Spleen (tissue), 13 donors: ENCODE measurements at places on chromosomes 4 and X. TPM values are rescaled to one million over a fixed set of nuclear protein-coding genes. Genes with fewer than 3 reads are reported as not detected.

DNA sequence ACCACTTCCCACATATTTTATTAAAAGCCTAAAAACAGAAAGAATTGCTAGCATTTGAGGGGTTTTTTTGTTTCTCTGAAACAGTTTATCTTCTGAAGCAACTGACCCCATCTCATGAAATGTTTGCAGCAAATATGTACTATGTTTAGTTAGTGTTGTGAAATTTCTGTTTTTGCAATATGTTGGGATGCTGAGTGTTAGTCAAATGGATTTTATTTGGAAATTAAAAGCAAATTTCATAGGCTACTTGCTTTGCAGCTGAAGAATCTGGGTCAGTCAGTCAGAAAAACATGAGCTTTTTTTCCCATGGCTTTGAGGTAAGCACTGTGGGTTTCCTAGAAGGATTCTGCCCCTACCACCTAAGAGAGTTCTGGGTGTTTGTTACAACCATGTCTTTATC is 184.9 kb upstream of the DKK2 start:
- H3K4me3 ChIP-seq: no peak overlapping the region
- no peaks in the 10 kb centered on the region for H3K4me1 ChIP-seq
- no peak for DNase-seq
- H3K36me3 ChIP-seq: no peaks in the 10 kb centered on the region
- no peaks in the 10 kb centered on the region for H3K27me3 ChIP-seq

DNA sequence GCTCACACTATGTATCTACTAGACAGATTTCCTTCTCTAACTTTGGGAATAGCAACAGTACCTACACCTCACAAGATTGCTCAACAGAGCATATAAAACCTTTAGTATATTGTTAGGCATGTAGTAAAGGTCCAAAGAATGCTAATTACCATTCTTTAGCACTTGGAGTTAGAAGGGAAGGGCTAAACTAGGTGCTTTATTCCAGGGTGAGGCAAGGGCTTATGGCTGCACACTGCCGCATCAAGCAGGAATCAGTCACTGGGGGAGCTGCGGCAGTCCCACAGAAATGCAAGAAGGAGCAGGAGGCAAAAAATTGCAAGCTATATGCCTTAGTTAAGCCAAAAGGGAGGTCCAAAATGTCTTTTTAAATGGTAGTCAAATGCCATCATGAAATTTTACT is 162.7 kb downstream of the PPP3CA start:
- no peaks in the 10 kb centered on the region for H3K27me3 ChIP-seq
- no peak for DNase-seq
- peaks cover 6% of the 10 kb centered on the region for H3K4me1 ChIP-seq
- H3K27ac ChIP-seq: no peak overlapping the region

The ASMT gene
- total RNA-seq: 0.25 TPM

DNA sequence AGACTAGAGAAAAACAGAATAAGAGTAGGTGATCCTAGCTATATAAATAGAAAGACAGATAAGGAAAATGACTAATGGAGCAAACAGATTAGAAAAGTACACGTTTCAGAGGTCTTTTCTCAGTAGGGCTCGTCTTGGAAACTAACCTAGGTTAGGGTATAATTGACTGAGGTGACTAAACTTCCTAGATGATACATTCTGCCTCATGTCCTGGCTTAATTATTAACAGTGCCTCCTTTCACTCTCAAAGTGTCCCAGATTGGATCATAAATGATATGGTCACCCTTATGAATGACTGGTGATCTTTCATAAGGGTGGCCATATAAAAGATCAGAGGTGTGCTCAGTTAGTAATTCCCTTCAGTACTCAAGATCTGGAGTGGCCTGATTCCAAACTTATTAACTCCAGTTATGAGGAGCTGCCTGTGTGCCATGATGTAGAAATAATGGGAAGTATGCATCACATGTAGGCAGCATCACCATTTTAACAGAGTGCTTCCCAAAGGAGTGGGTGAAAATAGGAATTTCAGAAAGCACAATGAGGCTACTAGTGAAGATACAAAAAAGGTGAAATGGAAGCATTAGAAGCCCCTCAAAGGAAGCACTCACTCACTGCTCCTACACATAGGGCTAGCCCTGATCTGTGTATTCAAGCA is 14.7 kb upstream of the GRIA3 start:
- no peak overlapping the region for H3K27ac ChIP-seq
- no peaks in the 10 kb centered on the region for H3K36me3 ChIP-seq
- DNase-seq: no peak

DNA sequence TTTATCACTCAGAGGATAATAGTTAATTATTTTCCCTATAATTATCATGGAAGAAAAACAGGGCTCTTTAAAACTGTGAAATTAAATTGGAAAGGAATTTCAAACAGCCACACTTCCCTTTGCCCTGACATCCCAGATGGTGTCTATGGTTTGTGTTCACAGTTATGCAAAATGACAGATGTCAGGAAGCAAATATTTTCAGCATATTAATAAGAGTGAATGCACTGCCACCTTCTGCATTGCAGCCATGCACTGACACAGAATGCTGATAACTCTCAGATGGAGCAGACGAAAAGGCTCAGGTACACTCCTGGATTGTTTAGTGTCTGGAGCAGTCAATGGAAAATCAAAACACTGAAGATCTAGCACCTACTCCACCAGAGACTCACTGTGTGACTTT is 57.6 kb downstream of the RWDD4 start:
- H3K27me3 ChIP-seq: peaks cover 4% of the 10 kb centered on the region
- no peaks in the 10 kb centered on the region for H3K4me1 ChIP-seq
- H3K27ac ChIP-seq: no peak overlapping the region

GRCh38 chrX:109720947-109721346 is 12.1 kb downstream of the ACSL4 start:
- no peaks in the 10 kb centered on the region for H3K27me3 ChIP-seq
- no peak overlapping the region for H3K27ac ChIP-seq
- DNase-seq: no peak
- no peaks in the 10 kb centered on the region for H3K36me3 ChIP-seq
- peaks cover 32% of the 10 kb centered on the region for H3K4me1 ChIP-seq
- H3K4me3 ChIP-seq: no peak overlapping the region

DNA sequence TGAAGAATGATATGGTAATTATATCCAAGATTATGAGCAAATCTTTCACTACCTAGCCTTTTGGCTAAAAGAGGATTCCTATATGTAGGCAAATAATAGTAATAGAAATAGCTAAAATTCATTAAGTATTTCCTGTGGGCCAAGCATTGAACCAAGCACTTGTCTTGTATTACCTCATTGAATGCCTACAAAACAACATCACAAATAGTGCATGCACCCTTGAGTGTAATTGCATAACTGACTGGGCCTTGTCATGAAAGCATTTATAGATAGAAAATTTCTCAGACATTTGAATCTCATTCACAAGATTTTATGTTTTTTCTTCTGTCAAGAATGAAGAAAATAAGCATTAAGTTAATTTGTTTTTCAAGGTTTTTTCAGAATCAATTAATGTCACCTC is 3.9 kb upstream of the HPGDS start:
- no peak overlapping the region for H3K4me3 ChIP-seq
- no peak for DNase-seq
- H3K27me3 ChIP-seq: no peaks in the 10 kb centered on the region
- peaks cover 35% of the 10 kb centered on the region for H3K4me1 ChIP-seq
- H3K36me3 ChIP-seq: no peaks in the 10 kb centered on the region
